ENCODE measurements at places on chromosomes 6 and 20.

DNA sequence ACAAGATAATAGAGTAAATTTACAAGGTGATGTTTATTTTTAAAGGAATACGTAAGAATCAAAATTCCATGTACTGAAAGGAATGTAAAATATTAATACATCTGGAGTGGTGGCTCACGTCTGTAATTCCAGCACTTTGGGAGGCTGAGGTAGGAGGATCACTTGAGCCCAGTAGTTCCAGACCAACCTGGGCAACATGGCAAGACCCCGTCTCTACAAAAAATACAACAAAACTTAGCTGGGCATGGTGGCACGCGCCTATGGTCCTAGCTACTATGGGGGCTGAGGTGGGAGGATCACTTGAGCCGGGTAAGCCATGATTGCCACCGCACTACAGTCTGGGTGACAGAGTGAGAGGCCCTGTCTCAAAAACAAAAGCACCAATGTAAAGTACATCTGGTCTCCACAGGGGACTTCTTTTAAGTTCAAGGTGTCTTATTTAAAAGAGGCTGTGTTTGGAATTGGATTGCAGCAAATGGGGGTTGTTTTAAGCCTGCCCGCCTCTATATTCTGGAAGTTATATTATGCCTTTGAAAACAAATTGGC is 36.9 kb downstream of the ARID1B start:
- DNase-seq: no peak

DNA sequence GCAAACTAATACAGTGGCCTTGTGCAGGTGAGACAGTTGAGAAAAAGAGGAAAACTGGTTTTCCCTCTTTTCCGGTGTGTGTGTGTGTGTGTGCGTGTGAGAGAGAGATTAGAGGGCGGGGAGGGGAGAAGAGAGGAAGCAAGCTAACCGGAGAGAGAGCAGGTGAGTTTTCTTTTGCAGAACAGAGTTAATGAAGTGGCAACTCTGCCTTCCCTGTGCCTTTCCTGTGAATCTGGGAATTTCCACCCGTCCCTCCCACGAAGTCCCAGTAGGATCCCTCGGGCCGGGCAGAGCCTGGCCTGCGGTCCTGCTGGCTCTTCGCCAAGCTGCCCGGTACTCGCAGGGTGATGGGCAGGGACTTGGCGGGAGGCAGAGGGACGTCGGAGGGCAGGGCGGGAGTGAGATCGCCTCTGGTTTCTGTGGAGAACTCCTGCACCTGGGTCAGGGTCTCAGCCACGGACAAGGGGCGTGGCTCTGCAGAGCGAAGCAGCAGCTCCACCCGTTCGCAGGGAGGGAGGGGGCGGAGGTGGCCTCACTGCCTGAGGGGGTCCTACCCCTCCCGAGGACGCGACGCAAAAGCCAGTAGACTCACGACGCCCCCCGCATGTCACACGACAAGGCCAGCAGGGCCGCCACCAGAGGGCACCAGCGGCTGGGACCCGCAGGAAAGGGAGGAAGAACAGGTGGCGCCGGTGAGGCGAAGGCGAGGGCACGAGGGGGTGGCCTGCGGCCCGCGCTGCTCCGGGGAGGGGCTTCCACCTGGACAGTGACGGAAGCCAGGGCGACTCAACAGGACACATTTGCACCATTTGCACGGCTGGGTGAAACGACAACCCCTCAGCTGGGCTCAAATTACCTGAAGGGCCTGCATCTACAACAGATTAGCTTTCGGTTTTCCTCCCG is 51.2 kb upstream of the RNF182 start:
- peak; percentile 73 for DNase-seq

DNA sequence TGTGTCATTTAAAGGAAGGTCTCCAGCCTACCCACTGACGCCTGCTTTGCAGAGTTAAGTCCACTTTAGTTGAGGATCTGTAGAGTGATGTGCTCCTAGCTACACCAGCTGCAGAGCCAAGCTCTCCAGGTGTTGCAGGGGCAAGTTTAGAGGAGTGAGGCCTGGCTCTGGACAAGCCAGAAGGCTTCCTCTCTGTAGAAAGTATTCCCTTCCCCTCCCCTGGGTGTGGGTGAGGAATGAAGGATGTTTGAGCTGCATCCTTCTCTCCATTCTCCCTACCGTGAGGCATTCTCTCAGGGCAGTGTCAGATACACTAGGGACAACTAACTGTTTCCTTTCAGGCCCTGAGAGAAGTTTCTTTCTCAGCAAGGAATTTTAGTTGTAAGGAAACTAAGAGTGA is 66.5 kb downstream of the ELOVL5 start:
- DNase-seq: no peak

- no peak for DNase-seq
Observed at GRCh38 chr20:14384416-14385175, 47.2 kb upstream of the FLRT3 start.

- DNase-seq: peak; percentile 39
Observed at GRCh38 chr6:119077643-119078375, 655 bp downstream of the FAM184A start.

GRCh38 chr6:145783796-145784195 is 30.8 kb downstream of the FBXO30 start:
- no peak for DNase-seq

- no peak for DNase-seq
Observed at GRCh38 chr6:136137008-136137692, 113.0 kb downstream of the MTFR2 start.

DNA sequence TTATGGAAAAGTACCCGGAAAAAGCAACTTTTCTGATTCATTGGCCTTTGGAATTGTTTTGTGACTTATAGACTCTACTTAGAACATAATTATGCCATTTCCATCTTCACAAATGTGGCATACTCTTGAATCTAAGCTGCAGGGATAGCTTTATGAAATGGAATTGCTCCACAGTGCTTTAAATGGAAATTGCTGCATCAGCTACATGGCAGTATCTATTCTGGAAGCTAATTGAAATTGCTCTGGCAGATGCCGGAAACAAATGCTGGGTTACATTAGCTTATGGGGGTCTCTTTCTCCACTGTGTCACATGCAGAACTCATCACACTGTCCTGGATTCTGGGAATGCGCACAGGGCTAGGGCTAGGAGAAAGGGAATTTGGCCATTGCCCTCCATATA is 108.9 kb downstream of the SAMD5 start:
- no peak for DNase-seq
